ENCODE measurements at places on chromosomes 11 and 22. TPM values are rescaled to one million over a fixed set of nuclear protein-coding genes. Genes with fewer than 3 reads are reported as not detected.

Gene SOX6
- 18.6 TPM for total RNA-seq

Gene SLN
- total RNA-seq, result not detected

Gene RIMBP3C
- total RNA-seq, result 1.4 TPM

Gene RIC3
- 9.1 TPM for total RNA-seq

Gene CDKN1C
- total RNA-seq, result 80.0 TPM

Gene KDM4F
- not detected for total RNA-seq

Measured in neural crest cell (in vitro differentiated cells).